ENCODE measurements at places on chromosomes 3 and 15.

DNA sequence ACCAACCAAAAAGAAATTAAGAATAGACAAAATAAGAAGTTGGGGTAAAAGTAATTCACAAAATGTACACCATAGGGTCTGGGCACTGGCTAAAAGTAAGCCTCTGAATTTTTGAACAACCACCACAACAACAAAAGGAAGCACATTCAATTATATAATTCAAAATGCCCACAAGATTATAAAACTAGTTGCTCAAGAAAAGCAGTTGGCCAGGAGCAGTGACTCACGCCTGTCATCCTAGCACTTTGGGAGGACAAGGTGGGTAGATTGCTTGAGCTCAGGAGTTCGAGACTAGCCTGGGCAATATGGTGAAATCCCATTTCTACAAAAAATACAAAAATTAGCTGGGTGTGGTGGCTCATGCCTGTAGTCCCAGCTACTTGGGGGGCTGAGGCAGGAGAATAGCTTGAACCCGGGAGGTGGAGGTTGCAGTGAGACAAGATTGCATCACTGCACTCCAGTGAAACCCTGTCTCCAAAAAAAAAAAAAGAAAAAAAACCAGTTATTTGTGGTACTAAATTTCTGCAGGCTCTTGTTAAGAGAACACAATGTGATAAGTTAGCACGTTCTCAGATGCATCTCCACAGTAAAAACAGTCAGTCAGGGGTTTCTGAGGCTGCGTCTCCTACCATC is 6.6 kb upstream of the ATP11B start:
- DNase-seq = no peak

DNA sequence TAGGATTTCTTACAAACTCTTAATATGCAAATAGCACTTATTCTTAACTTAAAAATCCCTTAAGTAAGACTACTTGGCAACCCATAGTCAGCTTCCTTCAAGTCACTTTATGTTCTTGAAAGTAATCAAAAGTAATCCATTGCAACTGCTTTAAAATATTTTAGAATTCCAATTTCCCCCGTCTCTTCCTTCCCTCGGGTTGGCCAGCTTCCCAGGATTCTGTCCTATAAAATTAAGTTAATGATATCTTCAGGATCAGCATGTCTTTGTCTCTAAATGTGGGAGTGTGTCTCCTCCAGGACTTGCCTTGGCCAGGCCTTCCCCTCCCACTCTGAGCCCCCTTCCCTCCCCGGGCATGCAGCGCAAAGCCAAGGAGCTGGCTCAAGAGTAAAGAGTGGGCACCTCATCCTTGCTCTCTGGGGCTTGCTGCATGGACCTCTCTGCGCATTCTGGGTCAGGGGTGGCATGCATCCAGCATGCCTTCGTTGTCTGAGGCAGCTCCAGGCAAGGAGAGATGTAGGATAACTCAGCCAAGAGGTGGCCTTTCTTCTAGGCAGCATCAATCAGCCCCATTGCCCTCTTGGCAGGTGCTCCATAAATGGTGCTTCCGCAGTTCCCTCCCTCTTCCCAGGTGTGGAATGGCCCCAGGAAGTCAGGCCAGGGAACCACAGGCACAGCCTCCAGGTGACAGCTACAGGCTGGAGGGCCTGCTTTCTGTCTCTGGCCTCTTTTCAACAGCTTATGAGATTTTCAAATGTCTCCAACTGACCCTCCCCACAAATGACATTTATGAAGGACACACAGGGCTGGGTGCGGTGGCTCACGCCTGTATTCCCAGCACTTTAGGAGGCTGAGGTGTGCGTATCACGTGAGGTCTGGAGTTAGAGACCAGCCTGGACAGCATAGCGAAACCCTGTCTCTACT is 108.7 kb upstream of the ALDH1A3 start:
- DNase-seq = no peak

- no peak for DNase-seq
Observed at GRCh38 chr3:99781761-99782160, 35.9 kb upstream of the CMSS1 start.

- no peak for DNase-seq
Observed at GRCh38 chr3:10008588-10009344, 17.5 kb upstream of the FANCD2 start.

DNA sequence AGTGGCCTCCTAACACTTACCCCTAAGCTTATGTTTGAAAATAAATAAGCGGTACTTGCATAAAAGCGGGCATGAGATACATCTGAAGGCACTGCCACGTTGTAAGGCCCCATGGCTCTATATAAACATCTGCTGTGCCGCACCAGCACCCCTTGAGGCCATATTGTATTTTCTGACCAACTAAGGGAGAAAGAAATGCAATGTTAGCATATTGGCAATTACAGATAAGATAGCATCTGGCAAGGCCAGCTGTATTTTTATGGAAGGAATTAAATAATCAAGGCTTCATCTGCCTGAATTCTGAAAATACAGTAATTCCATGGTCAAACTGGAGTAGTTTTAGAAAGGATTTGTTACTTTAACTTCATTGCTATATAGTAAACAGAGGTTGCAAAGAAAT is 28.7 kb downstream of the TMEM39A start:
- DNase-seq = no peak

- DNase-seq = no peak
Observed at GRCh38 chr15:81176291-81176893, 20.3 kb upstream of the IL16 start.

GRCh38 chr3:16658004-16658924 is 53.0 kb upstream of the DAZL start:
- no peak for DNase-seq

DNA sequence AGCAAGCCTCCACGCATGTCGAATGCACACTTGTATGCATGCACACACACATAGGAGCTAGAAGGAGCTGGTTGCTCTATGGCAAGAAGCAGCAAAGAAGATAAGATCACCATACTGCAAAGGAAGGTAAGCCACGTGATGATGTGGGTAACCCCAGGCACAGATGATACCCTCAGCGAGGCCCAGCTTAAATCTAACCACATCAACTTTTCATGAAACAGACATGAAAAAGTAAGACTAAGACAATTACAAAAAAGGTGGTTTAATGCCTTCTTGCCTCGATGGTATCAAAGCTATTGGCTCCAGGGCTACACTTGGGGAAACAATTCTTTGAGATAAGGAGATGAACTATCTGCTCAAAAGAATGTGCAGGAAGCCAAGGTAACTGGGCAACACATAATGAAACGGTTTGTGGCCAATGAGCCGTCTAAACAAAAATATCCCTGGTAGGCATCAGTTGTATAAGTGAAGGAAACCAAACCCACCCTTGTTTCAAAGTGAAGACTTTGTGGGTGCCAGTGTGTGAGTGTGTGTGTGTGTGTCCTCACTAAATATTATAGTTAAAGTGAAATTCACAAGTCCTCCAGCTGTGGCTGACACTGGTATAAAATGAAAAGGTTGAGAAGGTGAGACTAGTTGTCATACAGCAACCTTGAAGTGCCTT is 365.7 kb upstream of the ICE2 start:
- DNase-seq = no peak

DNA sequence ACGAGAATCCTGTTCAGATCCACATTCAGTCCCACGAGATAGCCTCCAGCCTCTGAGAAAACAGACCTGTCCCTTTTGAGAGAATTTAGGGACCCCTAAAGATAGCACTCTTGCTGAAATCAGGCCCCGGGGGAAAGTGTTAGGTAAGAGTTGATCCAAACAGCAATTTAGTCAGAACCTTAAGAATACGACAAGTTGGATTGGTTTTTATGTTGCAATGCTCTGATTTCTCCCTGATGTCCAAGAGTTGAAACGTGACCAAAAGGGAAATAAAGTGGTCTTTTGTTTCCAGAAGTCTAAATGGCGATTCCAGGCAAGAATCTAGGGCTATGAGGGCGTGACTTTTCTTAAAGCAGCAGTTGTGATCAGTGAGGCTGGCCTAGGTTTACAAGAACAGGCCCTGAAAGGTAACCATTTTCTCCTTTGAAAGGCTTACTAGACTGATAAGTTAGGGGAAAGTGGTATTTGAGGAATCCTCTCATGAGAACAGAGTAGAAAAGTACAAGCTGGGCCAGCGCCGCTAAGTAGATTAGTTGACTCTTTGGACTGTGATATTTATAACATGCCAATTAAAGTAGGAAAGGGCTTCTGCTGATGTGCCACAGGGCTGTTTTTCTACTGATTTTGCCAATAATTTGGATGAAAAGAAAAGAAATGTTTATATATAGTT is 4.9 kb downstream of the MAN2A2 start:
- DNase-seq = no peak

- no peak for DNase-seq
Observed at GRCh38 chr3:112126511-112126911, 6.5 kb downstream of the GCSAM start.

GRCh38 chr3:13656584-13657301 is 107.8 kb downstream of the FBLN2 start:
- DNase-seq = no peak

GRCh38 chr3:64031540-64032508 is 8.5 kb upstream of the PSMD6 start:
- no peak for DNase-seq

- no peak for DNase-seq
Observed at GRCh38 chr3:173096994-173097785, 43.8 kb downstream of the SPATA16 start.

GRCh38 chr15:25789211-25789610 is 73.9 kb downstream of the ATP10A start:
- no peak for DNase-seq

DNA sequence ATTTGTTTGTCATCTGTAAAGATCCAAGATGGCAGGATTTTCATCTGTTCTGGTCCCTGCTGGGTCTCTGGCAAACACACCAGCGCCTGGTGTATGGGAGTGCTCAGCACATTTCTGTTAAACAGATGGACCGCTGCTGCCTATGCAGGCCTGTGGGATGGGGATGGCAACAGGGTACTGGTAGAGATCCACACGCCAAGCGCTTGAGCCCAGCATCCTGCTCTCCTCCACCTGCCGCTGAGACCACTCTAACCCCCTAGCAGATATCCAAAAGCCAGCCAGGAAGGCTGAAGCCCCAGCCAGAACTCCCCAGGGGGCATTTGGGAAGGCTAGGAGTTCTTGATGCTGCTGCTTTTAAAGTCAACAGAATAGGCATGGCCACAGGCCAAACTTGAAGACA is 31.7 kb downstream of the ZNF445 start:
- DNase-seq = no peak

GRCh38 chr3:189167027-189167766 is 4.6 kb upstream of the TPRG1 start:
- DNase-seq = no peak

DNA sequence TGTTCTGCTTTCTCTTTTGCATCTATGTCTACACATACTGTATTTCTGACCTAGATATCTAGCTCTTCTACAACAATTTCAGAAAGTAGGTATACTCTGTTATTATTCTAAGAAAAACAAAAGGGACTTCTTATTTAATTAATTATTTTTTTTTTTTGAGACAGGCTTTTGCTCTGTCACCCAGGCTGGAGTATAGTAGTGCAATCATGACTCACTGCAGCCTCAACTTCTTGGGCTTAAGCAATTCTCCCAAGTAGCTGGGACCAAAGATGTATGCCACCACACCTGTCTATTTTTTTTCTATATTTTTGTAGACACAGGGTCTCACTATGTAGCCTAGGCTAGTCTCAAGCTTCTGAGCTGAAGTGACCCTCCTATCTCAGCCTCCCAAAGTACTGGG is 130.6 kb downstream of the MBNL1 start:
- no peak for DNase-seq

GRCh38 chr15:80565988-80566387 is 129.1 kb upstream of the ABHD17C start:
- no peak for DNase-seq

GRCh38 chr3:68256635-68257223 is 602.3 kb upstream of the SUCLG2 start:
- no peak for DNase-seq

- DNase-seq = no peak
Observed at GRCh38 chr3:179653096-179653797, 407 bp downstream of the USP13 start.

GRCh38 chr3:52052831-52053306 is 3.5 kb downstream of the DUSP7 start:
- DNase-seq = no peak

DNA sequence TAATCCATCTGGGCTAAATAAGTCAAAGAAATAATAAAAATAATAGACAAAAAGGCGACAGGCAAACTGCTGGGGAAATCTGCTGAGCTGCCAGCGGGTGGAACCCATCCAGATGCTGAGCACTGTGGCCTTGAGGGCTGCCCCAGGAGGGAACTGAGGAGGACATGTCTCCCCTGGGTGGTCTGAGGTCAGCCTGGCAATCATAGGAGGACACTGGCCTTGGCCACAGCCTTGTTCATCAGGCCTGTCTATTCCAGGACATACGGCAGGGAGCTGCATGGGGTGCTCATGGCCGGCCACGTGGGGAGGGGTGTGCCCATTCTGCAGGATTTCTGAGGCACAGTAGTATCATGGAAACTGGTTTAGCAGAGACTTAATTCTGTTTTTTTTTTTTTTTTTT is 21.5 kb upstream of the SNRPA1 start:
- no peak for DNase-seq

GRCh38 chr3:71924721-71925120 is 139.8 kb upstream of the PROK2 start:
- DNase-seq = no peak

DNA sequence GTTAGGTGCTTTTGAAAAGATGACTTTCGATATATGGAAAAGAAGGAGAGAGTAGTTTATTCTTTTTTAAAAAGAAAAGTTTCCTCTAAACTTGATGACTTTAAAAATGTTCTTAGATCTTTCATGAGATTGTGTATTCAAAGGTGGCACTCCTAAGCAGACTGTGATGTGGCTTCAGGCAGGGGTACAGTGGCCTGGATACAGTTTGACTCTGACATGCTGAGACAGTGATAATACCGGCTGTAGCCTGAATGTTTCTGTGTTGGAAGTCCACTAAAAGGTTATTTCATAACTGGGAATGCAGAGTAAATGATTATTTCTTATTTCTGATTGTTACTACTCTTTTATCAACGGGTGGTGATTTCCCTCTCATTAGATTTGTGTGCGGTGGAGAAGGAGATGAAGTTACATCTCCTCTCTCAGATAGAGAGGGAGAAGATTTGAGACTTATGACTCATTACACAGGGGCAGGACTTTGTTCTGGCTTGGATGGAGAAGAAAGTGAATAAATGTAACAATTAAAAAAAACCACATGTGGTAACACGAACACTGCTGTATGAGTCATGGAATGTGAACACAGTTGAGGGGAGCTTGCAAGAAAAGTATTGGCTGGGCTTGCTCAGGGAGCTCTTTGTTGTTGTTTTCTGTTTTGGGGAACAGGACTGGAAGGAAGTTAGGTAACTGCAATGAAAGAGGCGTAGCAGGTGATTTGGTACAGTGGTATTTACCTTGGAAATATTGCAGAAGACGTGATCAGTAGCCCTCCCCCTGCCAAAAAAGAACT is 21.6 kb downstream of the SPTSSB start:
- DNase-seq = no peak

- no peak for DNase-seq
Observed at GRCh38 chr3:3059645-3060044, 50.5 kb downstream of the IL5RA start.

- no peak for DNase-seq
Observed at GRCh38 chr15:58535894-58536293, 104.1 kb downstream of the LIPC start.

GRCh38 chr3:188635258-188636042 is 481.5 kb downstream of the LPP start:
- DNase-seq = no peak

Measured in smooth muscle cell of the brain vasculature (primary cell).